Daoy (cell line): ENCODE measurements at places on chromosomes 7 and 10.

DNA sequence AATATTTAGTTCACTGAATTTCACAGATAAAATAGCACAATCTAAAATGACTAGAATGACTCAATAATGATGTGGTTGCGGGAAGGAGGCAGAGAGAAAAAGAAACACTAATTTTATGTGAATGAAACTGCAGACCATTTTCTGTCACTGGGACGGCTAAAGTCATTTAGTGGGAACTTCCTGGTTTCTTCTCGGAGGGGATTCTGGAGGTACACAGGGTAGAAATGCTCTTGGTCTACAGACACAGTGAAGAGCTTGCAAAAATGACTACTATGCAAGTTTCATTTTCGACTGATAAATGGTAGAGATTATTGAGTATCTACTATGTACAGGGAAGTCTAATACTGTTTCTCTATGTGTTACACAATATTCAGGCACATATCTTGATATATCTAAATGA lies 63.5 kb upstream of the LRRN3 start:
- no peak for DNase-seq

DNA sequence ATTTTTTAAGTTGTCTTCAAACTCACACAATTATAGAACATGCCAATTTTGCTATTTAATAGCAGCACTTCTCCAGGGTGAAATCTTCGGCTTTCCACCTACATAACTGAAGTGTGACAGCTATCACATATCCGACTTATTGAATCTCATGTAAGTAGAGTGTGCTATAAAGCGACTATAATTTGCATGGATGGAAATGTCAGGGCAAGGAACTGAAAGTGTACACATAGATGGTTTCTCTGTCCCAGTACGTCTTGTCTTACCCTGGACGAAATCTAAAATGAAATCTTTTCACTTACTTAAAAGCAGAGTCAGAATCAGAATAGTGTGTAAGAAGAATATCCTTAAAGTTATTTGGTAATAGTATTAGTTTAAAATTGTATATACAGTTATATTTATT lies 132.3 kb downstream of the THSD7A start:
- DNase-seq = no peak

DNA sequence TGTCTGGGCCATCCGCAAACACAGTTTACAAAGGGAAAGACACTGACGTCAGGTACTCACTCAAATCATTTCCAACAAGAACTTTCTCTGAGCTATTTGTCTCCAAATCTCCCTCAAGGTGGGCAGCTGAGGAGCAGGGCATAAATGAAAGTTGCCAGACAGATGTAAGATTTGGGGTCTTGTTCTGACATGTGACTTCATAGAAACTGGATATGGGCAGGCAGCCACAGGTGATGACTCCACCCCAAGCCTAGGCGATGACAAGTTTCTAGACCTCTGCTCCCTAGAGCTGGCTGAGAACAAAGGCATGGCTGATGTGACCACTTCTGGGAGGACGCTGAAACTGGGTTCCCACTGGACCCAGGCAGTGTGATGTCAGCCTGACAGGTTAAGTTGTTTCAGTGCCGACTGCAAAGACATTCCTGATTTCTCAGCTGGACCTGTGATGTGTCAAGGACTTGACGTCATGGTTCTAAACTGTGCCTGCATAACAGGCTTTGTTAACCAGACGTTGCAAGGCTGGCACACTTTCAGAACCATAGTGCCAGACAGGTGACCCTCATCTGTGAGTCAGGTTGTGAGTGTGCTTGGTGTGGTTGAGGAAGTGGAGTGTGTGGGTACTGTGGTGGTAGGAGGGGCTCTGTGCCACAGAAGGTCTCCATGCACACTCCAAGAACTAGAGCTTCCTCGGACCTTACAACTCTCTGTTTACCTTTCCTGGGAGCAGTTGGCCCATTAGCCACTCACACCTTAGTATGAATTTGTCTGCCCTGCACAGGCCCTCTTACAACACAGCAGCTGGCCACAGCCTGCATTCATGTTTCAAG lies 39.9 kb upstream of the EBF3 start:
- no peak for DNase-seq

DNA sequence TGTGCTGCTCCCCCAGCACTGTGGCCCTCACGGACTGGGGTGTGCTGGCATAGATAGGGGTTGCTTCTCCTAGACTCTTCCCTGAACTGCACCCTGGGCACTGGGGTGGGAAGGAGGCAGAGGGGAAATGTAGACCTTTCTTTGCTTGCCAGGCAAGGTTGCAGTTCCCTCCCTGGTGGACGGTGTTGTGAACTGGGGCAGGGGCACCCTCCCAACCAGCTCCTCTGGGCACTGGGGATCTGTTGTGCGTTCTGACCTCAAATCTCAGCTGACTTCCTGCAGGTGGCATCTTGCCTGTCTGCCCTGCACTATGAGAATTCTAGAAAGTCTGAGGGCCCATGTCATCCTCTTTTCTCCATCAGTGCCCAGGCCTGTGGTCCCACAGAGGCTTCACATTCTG lies 53.9 kb downstream of the ARHGAP22 start:
- no peak for DNase-seq

DNA sequence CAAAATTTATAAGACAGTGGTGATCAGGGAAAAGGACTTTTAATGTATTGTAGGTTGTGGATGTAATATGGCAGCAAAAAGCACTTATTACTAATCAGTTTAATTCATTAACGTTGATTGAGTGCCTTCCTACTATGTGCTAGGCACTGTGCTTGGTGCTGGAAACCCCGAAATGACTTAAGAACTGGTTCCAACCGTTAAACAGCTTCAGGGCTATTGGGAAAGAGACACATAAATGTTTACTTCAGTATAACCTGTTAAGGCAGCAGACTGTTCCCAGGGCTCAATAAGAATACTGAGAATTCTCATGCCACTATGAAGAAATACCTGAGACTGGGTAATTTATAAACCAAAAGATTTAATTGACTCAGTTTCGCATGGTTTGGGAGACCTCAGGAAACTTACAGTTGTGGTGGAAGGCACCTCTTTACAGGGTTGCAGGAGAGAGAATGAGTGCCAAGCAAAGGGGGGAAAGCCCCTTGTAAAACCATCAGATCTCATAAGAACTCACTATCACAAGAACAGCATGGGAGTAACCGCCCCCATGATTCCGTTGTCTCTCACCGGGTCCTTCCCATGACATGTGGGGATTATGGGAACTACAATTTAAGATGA lies 1.1 kb upstream of the SLC25A13 start:
- DNase-seq = no peak

DNA sequence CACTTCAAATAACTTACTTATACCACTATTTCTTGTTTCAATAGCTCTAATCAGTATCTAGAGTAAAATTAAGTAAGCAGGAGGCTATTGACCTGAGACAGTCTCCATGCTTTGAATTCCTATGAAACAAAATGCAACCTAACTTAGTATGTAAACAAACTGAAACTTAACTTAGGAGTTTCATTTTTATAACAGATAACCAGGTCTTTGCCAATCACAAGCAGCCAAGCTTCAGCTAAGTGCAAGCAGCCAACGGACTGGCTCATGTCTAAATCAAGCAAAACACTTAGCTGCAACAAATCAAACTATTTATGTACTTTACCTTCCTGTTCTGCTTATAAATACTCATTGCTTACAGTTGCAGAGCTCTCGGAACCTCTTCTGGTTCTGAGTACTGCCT lies 4.4 kb upstream of the GSTK1 start:
- no peak for DNase-seq

DNA sequence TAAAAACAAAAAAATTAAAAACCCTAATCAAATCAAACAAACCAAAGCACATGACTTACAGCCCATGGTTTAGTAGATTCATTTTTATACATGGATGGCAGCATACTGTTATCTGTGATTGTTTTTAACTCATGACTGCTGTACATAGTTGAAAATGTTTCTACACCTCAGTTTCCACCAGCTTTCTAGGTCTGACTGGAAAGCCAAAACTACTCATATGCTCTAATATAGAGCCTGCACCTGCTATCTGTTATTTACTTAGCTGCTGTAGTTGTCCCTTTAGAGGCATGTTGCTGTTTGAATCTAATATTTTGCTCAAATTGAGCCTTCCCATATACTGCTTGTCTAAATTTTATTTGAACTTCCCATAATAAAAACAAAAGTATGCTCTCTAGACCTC lies 289.9 kb upstream of the LRRN3 start:
- DNase-seq = no peak

GRCh38 chr7:66013938-66014337 lies 31.9 kb upstream of the GUSB start:
- DNase-seq = peak; percentile 56

GRCh38 chr10:69515699-69516259 lies 57.4 kb downstream of the NEUROG3 start:
- DNase-seq = peak; percentile 69

- DNase-seq = no peak
Observed at GRCh38 chr7:50608196-50608906, 43.1 kb upstream of the DDC start.

GRCh38 chr7:54883576-54883975 lies 124.6 kb upstream of the SEC61G start:
- no peak for DNase-seq

GRCh38 chr10:129099992-129100391 lies 367.0 kb upstream of the MGMT start:
- no peak for DNase-seq

GRCh38 chr10:34626158-34626880 lies 188.8 kb downstream of the PARD3 start:
- no peak for DNase-seq

GRCh38 chr10:129365767-129366402 lies 101.2 kb upstream of the MGMT start:
- DNase-seq = peak; percentile 57

DNA sequence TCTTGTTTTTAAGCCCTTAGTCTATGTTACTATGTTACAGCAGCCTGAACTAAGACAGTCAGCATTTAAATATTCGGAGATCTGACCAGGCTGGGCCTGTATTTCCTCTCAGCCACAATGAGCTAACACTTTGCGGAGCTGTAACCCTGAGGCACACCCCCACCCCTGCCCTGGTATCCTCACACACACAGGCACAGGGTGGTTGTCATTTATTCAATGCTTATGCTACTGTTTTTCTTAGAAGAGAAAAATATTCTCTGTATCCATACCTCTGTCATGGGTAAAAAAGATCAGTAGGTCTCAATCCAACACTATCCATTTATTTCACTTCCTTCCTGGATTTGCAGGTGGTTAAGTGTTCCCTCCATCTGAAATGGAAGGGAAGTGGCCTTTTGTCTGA lies 80.3 kb upstream of the TRIL start:
- peak; percentile 31 for DNase-seq

- DNase-seq = no peak
Observed at GRCh38 chr10:44733501-44734488, 177.3 kb upstream of the TMEM72 start.

- DNase-seq = no peak
Observed at GRCh38 chr7:143316492-143316891, 581 bp downstream of the CLCN1 start.

DNA sequence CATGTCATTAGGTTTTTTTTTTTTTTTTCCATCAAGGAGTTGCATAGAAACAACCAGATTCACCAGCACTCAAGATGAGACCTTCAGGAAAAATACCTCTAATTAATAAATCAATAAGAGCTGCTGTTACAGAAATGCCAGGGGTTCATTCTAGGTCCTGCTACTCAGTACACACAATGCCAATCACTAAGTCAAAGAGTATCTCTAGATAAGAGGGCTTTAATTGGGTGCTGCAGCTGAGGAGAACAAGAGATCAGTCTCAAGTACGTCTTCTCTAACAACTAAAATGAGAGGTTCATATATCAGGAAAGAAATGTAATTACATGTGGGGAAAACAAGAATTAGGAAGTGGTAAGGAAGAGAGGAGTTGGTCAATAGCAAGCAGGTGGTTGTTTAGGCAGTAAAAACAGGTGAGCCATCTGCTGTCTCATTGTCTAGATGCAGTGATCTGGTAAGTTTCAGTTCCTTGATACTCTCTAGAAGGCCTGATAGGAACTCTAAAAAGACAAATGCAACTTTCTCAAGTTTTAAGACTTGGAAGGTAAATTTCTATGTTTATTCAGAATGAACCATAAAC lies 272.9 kb upstream of the ZWINT start:
- DNase-seq = no peak

DNA sequence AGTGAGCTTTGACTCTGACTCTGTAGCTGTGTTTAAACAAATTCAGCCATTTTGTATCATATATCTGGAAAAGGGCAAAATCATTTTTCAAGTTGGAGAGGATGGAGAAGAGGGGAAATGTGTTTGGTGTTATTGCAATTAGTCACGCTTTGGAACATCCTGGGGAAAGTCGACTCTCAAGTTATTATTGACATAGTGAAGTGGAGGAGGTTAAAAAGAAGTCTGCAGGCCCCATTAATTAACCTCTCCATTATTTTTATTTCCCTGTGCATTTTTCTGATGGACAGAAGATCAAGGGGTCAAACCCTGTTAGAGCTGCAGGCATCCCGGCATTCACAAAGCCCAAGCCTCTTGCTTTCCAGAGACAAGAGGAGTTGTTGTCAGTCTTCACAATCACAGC lies 132.6 kb downstream of the TEX36 start:
- peak; percentile 11 for DNase-seq

DNA sequence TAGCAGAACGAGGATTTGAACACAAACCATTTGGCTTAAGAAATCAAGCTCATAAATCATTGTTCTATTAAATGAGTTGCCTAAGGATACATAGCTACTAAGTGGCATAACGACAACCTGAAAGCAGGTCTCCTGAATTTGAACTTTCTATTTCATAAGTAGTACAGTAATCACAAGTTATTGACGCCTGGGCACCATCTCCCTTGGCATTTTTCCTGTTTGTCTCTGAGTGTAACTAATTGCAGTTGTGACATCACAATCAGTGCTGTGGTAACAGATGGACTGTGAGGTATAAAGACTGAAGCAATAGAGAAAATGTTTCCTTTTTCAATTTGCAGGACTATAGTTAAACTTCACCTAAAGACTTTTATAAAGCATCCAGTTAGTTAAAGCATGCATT lies 6.4 kb upstream of the CSTF2T start:
- DNase-seq = no peak

DNA sequence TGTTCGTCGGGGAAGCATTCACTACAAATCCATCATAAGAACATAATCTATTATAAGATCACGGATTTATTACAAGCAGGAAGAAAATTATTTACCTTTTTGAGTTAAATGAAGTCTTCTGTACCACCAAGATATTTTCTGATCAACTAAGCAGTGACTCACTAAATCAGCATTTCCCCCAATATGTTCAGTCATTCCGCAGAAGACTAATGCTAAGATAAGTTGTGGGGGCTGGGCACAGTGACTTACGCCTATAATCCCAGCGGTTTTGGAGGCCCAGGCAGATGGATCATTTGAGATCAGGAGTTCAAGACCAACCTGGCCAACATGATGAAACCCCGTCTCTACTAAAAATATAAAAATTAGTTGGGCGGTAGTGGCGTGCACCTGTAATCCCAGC lies 144.2 kb upstream of the EGR2 start:
- DNase-seq = peak; percentile 24

DNA sequence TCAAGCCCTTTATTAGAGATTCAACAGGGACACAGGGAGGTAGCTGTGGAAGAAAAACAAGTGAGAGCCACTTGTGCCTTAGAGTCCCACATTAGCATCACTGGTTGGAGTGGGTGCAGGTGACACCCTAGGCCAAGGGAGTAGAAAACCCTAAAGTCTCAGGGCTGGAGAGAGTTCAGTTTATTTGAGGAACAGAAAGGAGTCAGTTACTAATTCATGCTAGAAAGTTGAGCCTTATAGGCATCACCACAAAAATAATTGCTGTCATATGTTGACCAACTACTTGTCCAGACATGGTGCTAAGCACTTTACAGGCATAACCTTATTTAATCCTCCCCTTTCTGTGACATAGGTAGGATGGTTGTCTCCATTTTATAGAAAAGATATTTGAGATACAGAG lies 20.9 kb upstream of the ACSL5 start:
- DNase-seq = no peak

GRCh38 chr10:17536221-17536620 lies 81.0 kb downstream of the HACD1 start:
- no peak for DNase-seq

GRCh38 chr10:70324339-70324861 lies 40.6 kb upstream of the NPFFR1 start:
- DNase-seq = no peak
